ENCODE measurements at places on chromosomes 6 and 20.

DNA sequence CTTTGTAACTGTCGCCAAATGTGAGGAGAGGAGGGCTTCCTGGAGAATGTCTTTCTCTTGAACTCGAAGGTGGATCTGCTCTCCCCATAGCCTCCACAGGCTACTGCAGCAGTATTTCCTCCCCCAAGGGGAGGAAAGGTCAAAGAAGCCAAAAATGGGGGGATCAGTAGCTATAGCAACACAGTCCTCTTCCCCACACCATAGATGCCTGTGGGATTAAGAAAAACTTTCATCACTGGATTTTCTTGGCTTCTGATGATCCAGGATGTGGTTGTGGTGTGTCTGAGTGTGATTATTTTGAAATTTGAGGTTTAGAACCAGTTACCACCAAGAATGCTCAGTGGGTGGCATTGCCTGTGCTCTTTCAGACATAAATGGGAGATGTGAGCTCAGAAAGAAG, 140.1 kb upstream of the SPACA1 start:
- DNase-seq, result no peak

GRCh38 chr6:155448668-155449449, 6.8 kb downstream of the NOX3 start:
- no peak for DNase-seq

- no peak for DNase-seq
Measured at GRCh38 chr20:5989539-5989938, 39.1 kb downstream of the MCM8 start.

GRCh38 chr6:159130846-159131245, 38.4 kb upstream of the FNDC1 start:
- no peak for DNase-seq

DNA sequence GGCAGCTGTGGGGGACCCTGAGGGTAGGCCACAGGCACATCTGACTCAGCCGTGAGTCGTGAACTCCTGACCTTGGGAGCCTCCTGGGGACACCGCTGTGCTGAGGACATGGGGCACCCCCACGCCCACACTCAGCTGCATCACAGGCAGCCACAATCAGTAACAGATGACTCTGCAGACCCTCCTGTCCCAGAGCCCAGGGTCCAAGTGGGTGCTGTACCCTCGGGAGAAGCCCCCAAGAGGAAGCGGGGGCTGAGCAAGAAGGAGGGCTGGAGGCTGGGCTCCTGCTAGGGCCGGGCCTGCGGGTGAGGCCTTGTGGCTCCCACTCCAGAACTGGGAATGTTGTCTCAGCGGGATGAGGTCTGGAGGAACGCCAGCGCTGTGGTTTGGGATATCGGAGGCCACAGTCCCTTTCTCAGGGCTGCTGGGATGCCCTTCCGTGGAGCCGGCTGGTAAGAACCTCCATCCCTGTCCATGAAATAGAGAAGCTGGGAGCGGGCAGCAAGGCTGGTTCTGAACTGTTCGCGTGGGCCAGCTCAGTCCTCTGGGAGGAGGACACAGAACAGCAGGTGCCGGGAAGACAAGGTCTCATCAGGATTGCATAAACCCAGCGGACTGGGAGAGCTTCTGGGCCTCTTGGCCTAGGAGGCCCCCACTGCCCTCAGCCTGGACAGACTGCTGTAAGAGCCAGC, 3.1 kb upstream of the LAMA5 start:
- no peak for DNase-seq

DNA sequence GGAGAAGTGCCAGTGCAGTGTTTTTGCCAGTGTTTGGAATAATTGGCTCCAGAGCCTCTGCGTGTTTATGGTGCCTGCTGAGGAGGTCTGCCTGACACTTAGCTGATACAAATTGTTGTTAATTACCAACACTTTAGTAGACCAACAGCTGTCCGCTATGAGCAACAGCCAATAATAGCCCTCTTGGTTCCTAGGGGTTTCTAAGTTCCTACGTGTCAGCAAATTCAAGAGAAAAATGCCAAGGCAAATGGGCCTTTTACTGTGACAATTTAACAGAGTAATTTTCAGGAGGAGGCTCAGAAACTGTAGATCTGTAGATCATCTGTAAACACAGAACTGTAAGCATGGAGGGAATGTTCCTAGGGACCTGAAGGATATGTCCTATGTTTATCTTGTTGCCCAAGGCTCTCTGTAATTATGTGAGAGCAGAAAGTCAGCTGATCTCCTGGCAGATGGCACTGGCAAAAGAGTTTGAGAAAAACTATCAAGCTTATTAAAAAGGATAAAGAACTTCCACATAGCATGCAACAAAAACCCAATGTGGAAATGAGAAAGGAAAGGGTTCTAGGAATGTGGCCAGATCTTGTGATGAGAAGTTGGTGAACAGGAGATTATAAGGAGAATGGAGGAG, 157.7 kb downstream of the GJA1 start:
- no peak for DNase-seq
